ENCODE measurements at places on chromosomes 1 and 21.

- peak; percentile 75 for DNase-seq
Observed at GRCh38 chr1:33971018-33971710, 107.3 kb downstream of the HMGB4 start.

DNA sequence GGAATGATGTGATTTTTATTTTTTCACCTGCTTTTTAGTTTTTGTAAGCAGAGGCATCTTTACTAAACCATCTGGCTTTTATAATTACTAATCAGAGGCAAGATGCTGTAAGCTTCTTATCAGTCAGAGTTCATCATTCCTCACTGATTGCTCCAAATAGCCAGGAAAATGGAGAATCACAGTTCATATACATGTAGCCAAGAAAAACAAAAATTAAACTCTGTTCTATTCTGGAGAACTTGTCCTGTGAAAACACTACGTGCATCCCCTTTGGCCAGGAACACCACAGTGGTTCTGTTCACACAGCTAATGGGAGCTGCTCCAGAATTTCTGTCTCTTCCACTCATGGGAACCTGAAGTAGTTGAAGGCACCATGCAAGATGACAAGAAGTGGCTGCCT lies 725.5 kb upstream of the CHRM3 start:
- DNase-seq = no peak

DNA sequence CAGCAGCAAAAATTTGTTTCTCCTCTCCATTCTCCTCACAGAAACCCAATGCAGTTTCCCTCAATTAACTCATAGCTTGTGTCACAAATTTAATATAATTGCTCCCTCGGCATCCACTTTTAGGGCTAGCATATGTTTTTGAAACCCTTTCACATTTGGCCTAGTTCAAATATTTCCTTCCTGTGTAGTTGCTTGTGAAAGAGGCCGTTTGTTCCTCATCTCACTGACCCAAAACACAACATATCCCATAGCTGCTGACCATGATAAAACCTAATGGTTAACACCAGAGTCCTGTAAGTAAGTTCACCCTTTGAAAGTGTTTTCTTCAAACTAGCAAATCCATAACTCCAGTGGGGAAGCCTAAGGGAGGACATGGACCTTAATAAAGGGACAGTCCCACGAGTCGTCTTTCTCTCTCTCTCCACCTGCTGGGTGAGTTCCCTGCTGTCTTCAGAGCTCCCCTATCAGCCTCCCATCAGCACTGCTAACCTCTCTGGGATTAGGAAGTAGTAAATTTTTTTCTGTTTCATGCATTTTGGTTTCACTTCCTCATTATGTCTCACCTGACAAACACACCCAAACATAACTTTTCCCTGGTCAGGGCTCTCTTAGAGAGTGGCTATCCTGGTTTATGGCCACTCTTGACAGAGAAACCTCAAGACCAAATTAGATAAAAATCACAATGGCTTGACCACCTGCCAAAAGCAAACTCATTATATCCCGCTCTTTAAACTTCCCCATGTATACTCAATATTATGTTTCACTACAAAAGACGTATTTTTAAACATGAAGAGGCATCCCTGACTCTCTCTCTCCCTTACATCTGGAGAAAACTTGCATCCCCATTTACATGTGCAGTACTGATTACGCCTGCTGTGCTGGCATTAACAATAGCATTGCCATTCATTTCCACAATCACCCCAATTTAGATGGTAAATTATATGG lies 177.7 kb upstream of the HP1BP3 start:
- DNase-seq = no peak

DNA sequence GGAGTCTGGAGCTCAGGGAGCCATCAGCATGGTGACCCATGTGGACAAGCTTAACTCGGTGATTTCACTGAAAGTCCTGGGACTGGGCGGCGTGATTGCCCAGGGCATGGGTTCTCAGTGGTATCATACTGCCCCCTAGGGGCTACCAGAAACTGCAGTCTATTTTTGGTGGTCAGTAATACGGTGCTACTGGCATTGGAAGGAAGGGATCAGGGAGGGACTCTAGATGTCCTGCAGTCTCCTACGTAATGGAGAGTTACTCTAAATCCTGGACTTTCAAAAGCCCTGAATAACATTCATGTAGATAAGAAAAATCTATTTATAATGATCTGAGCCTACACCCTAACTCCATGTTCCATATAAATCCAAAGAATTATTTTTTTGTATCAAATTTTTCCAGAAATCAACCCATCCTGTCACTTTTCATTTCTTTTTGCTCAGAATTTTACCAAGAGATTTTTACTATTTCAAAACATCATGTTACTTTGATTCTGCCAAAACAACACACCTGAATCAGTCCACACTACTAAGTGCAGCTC lies 37.3 kb downstream of the PABPC4 start:
- peak; percentile 80 for DNase-seq

GRCh38 chr1:243390162-243390791 lies 134.4 kb downstream of the SDCCAG8 start:
- DNase-seq = no peak

GRCh38 chr21:41897047-41897669 lies 18.0 kb upstream of the PRDM15 start:
- DNase-seq = peak; percentile 51

- DNase-seq = no peak
Observed at GRCh38 chr1:46219551-46220520, 16.7 kb downstream of the LURAP1 start.

DNA sequence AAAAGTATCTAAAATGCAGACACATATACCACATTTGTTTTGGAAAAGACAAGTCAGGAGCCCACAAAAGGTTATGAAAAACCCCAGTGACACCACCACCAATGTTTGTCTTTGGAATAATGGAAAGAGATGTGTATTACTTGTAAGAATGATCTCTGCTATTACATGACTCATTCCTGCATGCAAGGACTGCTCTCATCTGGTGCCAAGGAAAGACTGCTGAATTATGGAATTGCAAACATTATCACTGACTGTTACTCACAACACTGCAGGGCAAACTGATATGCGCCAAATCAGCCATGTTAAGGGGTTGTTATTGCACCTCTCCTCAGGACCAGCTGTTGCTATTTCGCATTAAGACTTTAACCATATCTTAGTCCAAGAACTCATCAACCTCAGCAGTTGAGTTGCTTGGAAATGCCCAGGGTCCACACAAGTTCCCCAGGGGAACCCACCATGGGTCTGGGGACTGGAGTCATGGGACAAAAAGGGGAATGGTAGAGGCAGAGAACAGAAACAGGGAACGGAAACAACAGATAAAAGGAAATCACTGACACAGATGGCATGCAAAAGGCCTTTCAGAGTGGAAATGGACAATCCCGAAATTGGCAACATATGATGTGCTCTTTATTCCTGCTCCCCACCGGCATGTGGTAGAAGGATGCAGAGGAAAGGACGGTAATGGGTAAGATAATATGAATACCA lies 34.4 kb downstream of the CAPZB start:
- DNase-seq = no peak
